Stimulated activated CD8-positive, alpha-beta memory T cell treated with anti-CD3 and anti-CD28 coated beads, Interleukin-4, amount 100 ng/mL, for 1 hour (primary cell): ENCODE measurements at places on chromosomes 7 and 10.

- no peak for DNase-seq
These were observed 135.8 kb upstream of the CXCL12 start for GRCh38 chr10:44520651-44521050.

DNA sequence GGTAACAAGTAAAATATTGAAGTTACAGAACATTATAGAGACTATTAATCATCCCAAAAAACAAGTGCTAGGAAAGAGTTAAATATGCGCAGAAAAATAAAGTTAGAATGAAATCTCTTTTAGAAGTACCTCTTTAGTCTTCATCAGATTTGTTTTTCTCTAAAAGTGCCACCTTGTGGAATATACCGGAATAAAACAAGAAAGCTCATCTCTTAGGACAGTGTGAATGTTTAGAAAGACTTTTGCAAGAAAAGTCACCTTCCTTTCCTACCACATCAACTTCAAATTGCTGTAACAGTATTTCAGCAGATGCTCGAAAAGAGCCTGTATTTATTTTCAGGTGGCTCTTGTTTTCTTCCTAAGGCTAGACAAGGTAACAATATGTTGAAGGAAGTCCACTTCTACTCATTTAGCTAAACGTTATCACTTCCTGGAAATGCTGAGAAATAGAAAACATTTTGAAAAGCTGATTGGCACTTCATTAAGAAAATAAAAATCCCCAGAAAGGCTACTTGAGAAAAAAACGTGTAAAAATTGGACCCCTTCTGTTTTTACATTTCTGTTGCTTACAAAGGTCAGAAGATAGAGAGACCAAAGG, 19.8 kb upstream of the FAM133B start:
- no peak for DNase-seq

GRCh38 chr10:124977648-124978375, 35.9 kb downstream of the ZRANB1 start:
- DNase-seq, result no peak

DNA sequence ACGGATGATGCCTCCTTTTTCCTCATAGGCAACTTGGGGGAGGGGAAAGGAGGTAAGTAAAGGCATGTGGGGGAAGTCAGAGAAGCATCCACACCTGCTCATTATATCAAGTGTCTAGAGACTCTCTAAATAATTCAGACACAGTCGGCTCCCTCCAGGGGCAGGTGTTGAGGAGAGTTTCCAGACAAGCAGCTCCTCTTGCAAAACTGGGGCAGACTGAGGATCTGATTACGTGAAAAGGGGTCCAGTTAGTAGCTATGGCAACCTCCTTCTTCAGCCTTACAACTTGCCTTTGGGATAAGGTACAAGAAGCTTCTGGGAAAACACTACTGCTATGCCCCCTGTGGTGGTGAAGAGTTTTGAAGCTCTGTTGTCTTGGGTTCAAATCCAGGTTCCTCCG, 39.0 kb upstream of the SORBS1 start:
- DNase-seq, result no peak

- no peak for DNase-seq
These were observed 265.7 kb upstream of the IMMP2L start for GRCh38 chr7:111827863-111828504.

GRCh38 chr10:44011603-44011981, 362.9 kb upstream of the ZNF32 start:
- no peak for DNase-seq

DNA sequence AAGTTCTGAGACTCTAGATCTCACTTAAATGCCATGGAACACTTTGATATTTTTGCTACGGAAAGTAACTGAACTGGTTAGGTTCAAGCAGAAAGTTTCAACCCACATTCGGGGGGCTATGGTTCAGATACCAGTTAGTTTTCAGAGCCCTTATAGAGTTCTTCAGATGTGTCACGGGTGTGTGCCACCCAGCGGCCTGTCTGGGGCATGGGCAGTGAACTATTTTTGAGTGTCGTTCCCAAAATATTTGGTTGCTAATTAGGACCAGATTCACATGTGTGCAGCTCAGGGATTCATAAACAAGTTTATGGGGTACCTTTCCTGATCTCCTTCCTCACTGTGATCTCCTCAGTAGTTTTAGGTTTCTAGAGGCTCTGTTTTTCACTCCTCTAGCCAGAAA, 271.9 kb downstream of the C7orf25 start:
- no peak for DNase-seq

DNA sequence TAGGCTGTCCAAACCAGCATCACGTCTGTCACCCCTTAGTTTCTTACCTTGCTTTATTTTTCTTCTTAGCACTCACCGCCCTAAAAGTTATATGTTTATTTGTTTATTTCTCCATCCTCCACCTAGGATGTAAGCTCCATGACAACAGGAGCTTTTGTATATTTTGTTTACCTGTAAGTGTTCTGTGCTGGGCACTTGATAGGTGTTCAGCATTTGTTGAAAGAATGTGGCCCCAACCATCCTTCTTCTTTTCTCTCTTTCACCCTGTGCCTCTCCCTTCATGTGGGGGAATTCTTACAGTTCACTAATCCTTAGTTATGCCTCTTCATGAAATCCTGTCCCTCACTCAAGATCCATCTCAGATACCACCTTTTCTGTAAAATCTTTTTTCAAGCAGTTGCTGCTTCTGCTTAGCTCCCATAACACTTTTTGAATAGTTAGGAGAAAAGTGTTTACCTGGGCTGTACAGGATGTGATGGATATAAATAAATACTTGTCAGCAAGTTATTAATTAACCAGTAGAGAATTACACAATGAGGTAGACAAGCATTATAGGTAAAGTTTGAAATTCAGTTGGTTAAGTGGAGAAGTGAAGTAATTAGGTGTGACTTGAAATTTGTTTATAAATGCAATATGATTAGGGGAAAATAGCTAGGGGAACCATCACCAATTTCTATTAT, 9.7 kb downstream of the AHR start:
- DNase-seq, result no peak

- no peak for DNase-seq
These were observed 51.6 kb upstream of the PAX2 start for GRCh38 chr10:100693821-100694220.

DNA sequence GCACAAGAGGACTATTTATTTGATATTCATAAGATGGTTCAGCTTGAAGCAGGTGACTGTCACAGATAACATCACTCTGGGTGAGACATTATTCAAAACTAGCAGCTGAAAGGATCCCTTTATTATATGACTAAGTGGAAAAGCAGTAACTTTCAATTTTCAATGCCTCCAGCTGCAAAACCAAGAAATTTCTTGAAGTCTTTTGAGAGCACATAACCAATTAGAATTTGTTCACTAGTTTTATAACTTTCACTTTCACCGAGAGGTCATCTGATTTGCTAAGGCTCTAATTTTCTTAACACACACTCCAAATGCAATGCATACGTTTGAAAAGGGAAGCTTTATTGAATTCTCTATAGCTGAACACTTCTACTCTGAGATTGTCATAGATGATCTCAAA, 88.6 kb upstream of the KLF14 start:
- DNase-seq, result no peak

DNA sequence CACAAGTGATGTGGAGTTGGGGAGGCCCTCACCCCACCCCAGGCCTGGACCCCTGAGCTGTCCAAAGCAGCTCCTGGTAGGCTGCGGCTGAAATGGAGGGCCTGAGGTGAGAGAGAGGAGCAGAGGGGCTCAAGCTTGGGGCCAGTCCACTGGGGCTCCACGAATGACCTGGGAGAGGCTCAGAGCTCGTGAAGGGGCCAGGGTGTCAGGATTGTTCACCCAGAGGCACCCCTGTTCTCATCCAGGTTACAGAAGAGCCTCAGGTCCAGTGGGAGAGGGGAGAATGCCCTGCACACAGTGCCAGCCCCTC, 102.2 kb upstream of the RET start:
- no peak for DNase-seq

GRCh38 chr7:33563651-33564050, 341.7 kb upstream of the BMPER start:
- DNase-seq, result no peak

DNA sequence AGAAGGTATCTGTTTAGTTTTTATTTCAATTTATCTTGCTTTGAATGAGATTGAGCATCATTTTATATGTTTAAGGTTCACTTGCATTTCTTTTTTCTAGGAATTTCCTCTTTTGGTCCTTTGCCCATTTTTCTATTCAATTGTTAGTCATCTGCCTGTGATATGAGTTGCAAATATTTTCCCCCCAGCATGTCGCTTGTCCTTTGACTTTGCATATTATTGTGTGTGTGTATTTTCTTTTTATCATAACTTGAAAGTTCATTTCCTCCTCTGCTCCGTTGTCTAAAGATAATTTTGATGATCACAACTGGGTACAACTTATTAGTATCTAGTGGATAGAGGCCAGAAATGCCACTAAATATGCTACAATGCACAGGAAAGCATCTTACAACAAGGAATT, 132.7 kb upstream of the MDFIC start:
- DNase-seq, result no peak

DNA sequence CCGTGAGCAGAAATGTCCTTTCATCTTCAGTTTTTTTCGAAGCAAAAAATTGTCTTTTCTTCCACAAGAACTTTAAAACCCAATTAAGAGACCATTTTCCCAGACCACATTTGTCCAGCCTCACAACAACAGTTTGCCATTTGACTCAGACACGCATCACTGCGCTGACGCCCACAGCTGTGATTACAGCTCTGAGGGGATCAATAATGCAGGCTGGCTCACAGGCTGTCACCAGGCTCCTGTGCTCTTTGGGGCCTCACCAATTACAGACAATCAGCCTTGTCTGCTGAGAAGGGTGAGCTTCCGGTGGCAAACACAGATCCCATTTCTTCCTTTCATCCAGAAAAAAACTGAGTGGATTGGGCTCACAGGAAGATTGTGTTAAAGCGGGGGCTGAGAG, 33.3 kb downstream of the DDC start:
- no peak for DNase-seq

DNA sequence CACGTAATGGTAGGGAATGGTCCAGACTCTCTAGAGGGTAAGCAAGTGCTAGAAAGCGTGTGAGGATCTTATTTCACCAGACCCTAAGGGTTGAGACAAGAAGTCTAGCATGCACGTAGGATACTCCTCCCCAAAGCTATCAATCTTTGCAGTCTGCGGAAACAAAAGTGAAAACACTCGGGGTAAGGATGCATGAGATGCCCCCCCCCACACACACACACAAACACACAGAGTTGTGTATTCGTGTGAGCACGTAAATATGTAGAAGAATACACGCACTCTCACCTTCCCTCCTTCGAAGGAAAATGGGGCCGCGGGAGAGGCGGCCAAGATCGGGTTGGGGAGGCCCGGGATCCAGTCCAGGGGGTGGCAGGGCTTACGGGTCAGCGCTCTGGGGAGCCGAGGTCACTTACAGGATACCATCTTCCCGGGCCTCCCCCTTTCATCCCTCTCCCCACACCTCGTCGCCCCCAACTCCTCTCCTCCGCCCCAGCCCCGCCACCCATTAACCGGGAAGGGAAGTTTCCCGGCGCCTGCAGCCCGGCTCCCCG, 455 bp downstream of the CUL2 start:
- no peak for DNase-seq

- DNase-seq, result no peak
These were observed 116.0 kb upstream of the PCGF5 start for GRCh38 chr10:91104193-91105041.

DNA sequence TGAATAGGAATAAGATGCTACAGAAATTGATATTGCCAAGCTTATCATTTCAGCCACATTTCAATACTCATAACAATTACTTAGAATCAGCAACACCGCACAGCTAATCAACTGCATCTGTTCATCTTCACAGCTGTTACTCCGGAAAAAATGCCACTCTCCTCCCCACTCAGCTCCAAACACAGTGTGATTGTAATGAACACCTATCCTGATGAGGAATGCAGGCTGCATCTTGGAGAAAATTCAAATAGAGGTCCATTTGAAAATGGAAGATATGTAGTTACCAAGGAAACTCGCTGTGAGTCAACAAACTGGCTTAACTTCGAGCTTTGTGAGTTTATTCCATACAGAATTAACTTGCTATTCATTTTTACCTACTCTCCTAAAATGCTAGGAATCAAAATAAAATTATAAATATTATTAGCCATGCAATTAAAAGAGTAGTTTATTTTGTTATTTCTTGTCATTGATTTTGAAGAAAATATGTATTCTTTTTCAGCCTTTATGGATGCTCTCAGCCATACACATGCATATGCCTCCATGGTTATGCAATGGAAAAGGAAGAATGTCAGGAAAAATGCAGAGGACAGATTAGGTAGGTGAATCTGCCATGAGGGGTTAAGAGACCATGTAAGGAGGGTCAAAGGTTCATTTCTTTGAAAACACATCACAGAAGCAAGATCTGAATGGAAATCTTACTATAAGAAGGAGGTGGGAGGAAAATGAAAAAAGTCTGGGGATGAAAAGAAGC, 267.2 kb downstream of the POM121L12 start:
- DNase-seq, result no peak

DNA sequence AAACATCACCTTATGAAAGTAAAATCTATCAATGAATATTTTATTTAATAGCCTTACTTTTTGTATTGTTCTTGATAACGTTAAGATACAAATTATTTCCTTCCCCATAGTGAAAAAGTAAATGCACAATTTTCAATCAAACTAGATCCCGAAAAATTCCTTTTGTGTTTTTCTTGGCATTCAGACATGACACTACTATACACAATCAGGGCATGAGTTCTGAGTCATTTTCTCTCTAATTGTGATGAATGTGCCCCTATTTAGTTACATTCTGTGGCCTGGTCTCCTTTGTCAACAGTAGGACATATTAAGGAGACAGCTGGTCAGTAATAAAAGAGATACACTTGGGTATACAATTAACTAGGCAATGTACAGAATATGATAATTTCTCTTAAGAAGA, 19.8 kb downstream of the COL1A2 start:
- DNase-seq, result no peak

DNA sequence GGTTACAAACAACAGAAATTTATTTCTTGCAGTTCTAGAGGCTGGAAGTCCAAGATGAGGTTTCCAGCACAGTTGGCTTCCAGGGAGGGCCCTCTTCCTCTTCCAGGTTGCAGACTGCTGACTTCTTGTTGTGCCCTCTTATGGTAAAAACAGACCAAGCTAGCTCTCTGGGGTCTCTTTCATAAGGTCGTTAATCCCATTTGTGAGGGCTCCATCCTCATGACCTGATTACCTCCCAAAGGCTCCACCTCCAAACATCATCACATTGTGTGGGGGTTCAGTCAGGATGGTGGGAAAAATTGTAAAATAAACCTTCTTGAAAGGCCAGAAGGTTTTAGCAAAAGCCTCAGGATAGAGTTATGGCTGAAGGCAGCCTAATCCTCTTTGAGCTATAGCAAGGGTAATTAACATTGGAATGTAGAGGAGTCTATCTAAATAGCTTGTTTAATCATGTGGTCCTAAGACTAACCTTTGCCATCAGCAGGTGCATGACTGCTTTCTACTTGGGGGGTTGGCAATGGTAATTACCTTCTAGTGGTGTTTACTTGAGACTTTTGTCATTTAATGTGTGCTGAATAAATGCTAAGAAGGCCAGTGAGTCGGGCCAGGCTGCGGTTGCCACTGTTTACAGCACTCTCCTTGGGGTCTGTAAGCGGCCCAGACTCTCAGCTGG, 80.8 kb downstream of the PPP1R17 start:
- no peak for DNase-seq

- no peak for DNase-seq
These were observed 58.0 kb downstream of the AHCYL2 start for GRCh38 chr7:129282865-129283264.

- DNase-seq, result no peak
These were observed 82.4 kb downstream of the SHH start for GRCh38 chr7:155729847-155730246.
